Smooth muscle cell of the coronary artery (primary cell): ENCODE measurements at places on chromosomes 16 and 17. TPM values are rescaled to one million over a fixed set of nuclear protein-coding genes. Genes with fewer than 3 reads are reported as not detected.

The HCRT gene
- total RNA-seq, result not detected in 2 replicates

The TGFB1I1 gene
- 3.3 and 30.2 TPM in 2 replicates for total RNA-seq

The ACSM5 gene
- total RNA-seq, result not detected in 2 replicates

The OR1E2 gene
- total RNA-seq, result not detected in 2 replicates

The HOXB1 gene
- not detected in 2 replicates for total RNA-seq

The PROCA1 gene
- 0.90 and 1.4 TPM in 2 replicates for total RNA-seq

The SEZ6 gene
- not detected in 2 replicates for total RNA-seq
